ENCODE measurements at places on chromosomes 7 and 10. TPM values are rescaled to one million over a fixed set of nuclear protein-coding genes. Genes with fewer than 3 reads are reported as not detected.

The ZC3HAV1L gene
- 11.8 TPM for total RNA-seq

The ANKRD1 gene
- total RNA-seq, result not detected

- DNase-seq, result no peak
These were observed 66.7 kb upstream of the MYO3A start for GRCh38 chr10:25867321-25867720.

DNA sequence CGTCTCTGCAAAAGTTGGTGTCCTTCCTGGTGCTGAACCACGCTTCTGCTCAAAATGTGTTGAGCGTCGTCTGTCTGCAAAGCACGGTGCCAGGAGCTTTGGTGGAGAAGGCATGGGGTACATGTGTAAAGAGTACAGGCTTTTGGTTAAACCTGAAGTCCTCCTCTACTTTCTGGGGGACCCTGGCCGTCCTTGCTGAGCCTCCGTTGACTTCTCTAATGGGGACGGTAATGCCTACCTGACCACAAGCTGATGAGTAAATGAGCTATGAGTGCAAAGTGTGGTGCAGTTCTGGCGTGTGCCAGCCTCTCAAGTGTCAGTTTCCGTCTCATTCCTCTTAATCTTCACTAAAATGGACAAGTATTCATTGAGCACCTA, 527 bp upstream of the HERPUD2 start:
- DNase-seq, result no peak

GRCh38 chr10:124104011-124104627, 10.7 kb upstream of the CHST15 start:
- DNase-seq, result no peak

DNA sequence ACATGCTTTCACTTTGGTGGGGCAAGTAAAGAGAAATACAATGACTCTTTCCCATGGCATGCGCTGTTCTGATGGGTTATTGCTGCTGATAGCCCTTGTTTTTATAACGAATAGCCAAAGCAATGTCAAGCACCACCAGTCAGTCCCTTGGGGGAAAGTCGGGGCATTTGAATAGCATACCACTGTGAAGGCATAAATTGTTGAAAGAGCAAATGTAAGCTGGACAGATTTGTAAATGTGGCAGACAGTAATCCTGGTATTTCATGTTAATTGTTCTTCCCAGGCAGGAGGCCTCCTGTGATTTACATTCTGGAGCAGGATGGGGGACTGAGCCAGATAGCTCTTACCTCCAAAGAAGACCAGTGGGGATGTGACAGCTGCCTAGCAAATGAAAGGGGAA, 293.3 kb downstream of the ADRA2A start:
- no peak for DNase-seq

- peak; percentile 31 for DNase-seq
These were observed 67.7 kb downstream of the TRIM24 start for GRCh38 chr7:138527746-138528223.

- DNase-seq, result no peak
These were observed 534 bp downstream of the PSMA2 start for GRCh38 chr7:42931447-42931833.

GRCh38 chr7:116432527-116432916, 67.0 kb upstream of the CAV2 start:
- DNase-seq, result no peak

DNA sequence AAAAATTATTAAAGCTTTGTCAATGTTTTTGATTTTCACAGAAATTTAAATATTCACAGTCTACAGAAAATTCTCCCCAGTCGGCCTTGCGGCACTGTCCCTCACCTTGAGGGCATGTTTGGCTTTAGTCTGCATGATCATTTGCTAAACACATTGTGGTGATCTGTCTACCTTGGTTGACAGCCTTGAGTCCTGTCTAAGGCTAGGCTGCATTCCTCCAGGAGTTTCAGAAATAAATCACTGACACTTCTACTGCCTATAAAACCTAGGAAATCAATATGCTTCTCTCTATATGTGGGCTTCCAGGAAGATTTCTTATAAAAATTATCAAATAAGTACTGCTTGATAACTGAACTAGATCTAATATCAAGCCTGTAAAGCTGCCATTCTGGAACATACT, 430.7 kb upstream of the GRM3 start:
- DNase-seq, result no peak

- no peak for DNase-seq
These were observed 21.0 kb upstream of the LRRC17 start for GRCh38 chr7:102891693-102892261.

- no peak for DNase-seq
These were observed 35.6 kb downstream of the VIPR2 start for GRCh38 chr7:159108941-159109652.

DNA sequence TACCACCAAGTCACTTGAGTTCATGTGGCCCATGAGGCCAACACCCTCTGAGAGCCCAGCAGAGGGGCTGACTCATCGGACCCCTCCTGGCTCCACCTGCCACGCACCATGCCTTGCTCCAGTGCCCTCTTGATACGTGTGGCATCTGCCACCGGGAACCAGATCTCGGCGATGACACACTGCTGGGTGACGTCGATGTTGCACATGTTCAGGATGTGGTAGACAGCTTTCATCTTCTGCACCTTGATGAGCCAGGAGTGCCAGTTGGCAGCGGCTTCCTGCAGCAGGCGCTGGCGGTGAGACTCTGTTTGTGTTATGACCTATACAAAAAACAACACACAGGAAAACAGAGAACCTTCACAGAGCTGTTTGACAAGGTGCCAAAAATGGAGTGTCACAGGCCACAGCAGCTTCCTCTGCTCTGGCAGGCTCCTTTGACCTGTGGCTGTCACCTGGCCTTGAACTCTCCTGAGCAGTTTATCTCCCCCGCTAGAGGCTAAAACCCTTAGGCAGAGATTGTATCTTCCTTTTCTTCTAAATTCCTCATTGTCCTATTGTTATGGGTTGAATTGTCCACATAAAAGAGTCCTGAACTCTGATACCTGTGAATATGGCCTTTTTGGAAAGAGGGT, 45.2 kb upstream of the TMEM213 start:
- peak; percentile 93 for DNase-seq
